ENCODE measurements at places on chromosomes 5 and 9.

- no peak for DNase-seq
These were observed 196.3 kb upstream of the KLF4 start for GRCh38 chr9:107685901-107686300.

GRCh38 chr9:113176803-113177202 is 26.0 kb downstream of the SLC31A2 start:
- DNase-seq, result no peak

DNA sequence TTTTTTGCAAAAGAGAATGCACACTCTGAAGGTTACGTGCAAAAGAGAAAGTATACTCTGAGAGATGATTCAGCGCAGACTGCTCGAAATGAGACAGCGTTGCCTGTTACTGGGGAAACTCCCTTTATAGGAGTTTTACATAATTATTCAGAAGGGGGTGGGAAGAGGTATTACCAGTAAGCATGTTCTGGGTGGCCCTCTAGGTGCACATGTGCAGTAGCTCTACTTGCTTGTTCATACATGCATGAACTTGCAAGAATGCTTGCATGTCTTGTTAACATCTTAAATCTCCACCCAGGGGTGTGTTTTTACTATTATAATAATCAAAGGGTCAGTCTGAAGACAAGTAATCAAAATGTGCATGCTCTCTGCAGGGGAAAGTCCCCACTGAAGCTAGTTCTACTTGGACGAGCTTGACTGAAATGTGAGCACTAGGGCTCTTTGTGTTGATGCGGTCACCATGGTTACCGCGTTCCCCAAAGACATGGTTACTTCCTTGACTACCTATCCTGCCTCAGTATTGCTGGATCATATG is 75.5 kb downstream of the SGCD start:
- no peak for DNase-seq

GRCh38 chr5:8981496-8981895 is 564.4 kb downstream of the SEMA5A start:
- no peak for DNase-seq

- no peak for DNase-seq
These were observed 249.9 kb downstream of the NTRK2 start for GRCh38 chr9:84919440-84919839.

GRCh38 chr9:124835026-124835557 is 18.2 kb upstream of the WDR38 start:
- DNase-seq, result peak; percentile 72

DNA sequence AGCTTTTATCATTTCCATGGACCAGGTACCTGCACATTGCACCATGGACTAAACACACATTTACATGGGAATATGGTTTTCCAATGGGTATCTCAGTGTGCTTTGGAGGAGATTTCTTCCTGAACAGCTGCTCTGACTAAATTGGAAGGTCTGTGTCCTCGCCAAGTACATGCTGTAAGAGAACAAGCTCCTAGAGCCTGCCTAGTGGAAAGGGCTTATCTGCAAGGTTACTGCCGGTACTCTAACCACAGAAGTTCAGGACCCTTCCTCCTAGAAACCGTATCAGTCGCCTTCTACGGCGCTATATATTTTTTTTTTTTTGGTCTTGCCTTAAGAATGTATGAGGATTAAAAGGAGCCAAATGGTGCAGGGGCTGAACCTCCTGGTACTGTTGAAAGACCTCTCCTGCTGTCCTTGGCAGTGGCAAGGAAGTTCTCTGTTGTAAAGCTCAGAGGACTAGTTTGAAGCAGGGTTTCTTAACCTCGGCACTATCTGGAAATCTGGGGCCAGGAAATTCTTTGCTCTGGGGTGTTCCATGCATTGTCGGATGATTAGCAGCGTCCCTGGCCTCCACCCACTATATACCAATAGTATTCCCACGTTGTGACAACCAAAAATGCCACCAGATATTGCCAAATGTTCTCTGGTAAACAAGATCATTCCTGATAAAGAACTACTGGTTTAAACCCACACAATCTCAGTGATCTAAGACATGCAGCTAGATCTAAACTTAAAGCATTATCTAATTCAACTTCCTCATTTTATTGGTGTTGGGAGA is 107.4 kb downstream of the FBXO38 start:
- DNase-seq, result no peak

GRCh38 chr5:120017513-120017912 is 388.2 kb downstream of the FAM170A start:
- no peak for DNase-seq

DNA sequence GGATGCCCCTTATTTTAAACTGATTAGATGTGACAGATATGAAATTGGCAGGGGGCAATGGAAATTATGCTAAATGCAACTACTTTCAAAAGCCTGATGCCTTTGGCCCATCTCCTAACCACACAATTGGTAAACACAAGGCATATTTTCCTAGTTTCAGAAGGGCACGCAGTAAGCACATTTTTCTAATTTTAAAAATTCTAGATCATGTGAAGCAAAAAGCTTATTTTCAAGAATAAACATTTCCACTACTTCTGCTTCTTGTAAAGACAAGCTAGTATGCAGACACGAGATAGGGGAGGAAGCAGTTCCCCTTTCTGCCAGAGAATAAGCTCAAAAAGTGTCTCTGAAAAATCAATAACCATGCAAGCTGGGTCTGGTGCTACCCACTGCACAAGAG is 67.7 kb downstream of the ABCA1 start:
- no peak for DNase-seq

GRCh38 chr5:56848206-56848605 is 32.9 kb downstream of the MAP3K1 start:
- DNase-seq, result no peak

- no peak for DNase-seq
These were observed 165.1 kb downstream of the PLK2 start for GRCh38 chr5:58294598-58295305.

GRCh38 chr9:26813247-26813646 is 79.4 kb downstream of the CAAP1 start:
- no peak for DNase-seq

DNA sequence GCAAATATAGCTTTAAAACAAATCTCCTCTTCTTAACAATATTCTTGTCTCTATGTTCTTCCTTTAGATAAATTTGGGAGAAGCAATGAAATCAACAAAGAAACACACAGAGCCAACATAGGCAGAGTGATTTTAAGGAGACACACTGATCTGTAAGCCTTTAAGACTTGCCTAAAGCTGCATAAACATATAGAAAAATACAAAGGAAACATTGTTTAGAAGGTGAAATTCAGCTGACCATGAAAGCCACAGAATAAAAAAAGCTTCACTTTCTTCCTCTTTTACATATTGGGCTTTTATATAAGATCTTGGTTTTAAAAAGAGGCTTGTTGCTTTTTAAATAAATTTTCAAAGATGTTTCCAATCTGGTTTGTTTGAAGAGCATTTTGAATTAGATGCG is 1277.5 kb downstream of the EFNA5 start:
- no peak for DNase-seq

- DNase-seq, result no peak
These were observed 60.4 kb downstream of the DAB2IP start for GRCh38 chr9:121711797-121712196.

GRCh38 chr9:118643118-118643517 is 726.1 kb downstream of the BRINP1 start:
- peak; percentile 80 for DNase-seq

DNA sequence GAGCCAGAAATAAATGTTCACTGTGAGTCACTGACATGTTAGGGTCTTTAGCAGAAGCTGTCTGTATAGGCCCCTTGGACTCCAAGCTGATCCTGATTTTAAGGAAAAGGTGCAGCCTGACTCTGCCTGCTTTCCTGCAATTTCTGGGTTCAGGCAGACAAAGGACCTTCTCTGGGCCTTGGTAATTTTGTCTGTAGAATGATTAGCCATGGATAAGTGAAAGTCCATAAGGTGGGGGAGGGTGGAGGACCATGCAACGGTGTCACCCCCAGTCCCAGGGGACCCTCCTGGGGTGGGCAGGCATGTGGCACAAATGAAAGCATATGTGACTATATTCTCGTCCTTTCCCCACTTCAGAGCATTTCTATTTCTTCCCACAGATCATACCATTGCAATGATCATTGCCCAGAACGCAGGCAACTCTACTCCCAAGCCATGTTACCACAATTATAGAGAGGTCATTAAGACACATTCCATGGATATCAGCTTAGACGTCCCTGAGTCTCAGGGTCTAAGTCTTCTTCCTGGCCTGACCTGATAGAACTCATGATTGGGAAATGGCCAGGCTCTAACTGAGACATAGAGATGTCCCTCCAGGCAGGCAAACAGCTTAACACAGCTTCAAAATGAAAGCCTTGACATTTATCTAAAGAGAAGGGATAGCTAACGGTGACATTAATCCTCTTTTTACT is 157.9 kb upstream of the ALDH1B1 start:
- DNase-seq, result no peak

DNA sequence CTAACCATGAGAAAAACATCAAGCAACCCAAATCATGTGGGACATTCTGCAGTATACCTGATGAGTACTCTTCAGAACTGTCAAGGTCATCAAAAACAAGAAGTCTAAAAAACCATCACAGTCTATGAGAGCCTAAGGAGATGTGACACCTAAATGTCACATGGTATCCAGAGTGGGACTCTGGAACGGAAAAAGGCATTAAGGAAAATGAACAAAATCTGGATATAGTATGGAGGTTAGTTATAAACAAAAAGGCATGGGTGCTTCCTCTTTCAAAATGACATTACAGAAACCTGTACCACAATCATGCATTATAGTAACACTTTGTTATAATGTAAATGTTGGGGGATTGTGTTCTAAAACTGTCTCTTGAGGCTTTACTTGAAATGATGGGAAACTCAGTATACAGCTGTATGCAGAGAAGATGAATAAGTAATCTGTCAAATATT is 47.4 kb downstream of the PRKACG start:
- DNase-seq, result no peak

DNA sequence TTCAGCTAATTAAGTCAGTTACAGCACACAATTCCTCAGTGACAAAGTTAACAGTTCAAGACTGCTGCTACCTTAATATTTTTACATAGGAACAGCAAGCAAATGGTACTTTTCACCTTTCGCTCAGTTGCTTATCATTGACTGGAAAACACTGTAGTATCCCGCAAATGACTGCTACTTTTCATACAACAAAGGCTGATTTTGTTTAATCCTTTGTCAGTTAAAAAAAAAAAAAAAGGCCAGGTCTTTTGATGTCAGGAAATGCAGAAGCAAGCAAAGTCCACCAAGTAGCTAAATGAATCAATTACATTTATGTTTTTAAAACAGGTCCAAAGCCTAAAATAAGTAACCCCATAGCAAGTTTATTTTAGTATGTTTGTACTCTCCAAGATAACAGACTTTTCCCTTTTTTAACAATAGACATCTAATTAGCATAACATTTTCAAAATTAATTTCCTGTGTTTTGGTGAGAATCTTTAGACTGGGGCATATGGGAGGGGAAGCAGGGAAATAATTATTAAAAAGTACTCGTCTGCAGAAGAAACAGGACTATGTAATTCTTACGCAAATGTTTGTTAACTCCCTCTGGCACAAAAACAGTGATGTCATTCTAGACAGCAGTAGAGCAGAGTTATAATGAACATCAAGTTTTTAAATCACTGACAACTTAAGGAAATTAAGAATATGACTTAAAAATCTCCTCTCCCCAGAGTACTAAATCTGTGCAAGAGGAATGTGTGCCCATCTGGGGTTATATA is 9.6 kb downstream of the PFDN1 start:
- no peak for DNase-seq

GRCh38 chr9:691825-692400 is 149.6 kb upstream of the DMRT1 start:
- DNase-seq, result no peak

- DNase-seq, result no peak
These were observed 49.3 kb downstream of the NR2F1 start for GRCh38 chr5:93632327-93632726.

GRCh38 chr5:83400241-83400640 is 71.3 kb upstream of the VCAN start:
- no peak for DNase-seq

GRCh38 chr9:129183495-129184218 is 5.6 kb upstream of the IER5L start:
- no peak for DNase-seq

DNA sequence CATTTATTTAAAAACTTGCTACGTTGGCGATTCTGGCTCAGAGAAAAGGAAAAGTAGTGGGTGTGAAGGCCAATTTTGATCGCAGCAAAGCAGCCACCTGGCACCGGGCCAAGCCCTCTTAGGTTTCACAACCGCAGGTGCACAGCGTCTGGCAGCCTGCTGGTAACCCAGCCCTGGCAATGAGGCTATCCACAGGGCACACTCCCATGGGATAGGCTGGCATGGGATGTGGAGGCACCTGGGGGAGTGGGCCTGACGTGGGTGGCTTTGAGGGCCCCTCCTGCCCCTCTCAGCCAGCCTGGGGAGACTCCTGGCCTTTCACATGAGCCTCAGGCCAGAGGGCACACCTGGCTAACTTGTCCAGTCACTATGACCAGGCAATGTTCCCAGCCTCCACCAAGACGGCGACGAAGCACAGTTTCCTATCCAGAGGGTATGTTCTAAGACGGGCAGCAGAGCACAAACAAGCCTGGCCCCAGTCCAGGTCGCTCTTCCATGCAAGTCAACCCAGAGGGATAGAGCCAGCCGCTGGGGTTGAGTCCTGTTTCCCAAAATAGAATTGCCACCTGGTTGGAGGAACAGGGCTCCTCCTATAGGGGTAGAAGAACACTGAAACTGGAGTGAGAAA is 19.0 kb downstream of the CMBL start:
- DNase-seq, result peak; percentile 86

DNA sequence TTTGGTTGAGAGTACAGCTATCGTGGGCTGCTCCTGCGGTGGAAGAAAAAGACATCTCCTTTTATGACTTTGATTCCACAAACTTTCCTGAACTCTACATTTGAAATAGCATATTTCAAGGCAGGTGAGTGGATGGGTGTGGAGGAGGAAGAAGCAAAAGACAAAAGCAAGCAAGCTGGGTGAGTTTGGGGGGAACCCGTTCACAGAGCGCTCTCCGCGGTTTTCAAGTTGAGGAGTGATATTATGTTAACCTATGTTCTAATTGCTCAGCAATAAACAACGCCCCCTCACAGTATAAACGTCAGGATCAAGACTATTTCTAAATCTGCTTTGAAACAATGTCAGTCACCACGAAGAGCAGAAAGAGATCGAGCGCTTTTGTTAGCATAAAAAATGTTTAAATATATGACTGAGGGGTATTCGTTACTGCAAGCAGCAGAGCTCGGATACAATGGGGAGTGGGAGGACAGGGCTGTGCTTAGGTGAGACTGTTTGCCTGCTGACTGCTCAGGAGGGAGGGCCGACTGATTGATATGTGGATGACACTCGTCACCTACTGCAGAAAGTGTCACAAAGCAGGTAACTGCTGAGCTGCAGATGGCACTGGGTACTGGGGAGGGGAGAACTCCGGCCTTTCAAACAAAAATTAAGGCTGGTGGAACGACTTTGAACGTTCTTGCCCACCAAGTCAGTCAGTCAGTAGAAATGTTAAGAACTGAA is 236.5 kb downstream of the DRD1 start:
- DNase-seq, result no peak

- DNase-seq, result no peak
These were observed 96.6 kb upstream of the CKMT2 start for GRCh38 chr5:81136557-81136956.

GRCh38 chr5:143231416-143231815 is 172.1 kb downstream of the NR3C1 start:
- DNase-seq, result no peak

GRCh38 chr5:167750586-167750985 is 540.9 kb upstream of the WWC1 start:
- no peak for DNase-seq
